ENCODE measurements at places on chromosomes 2 and 18.

DNA sequence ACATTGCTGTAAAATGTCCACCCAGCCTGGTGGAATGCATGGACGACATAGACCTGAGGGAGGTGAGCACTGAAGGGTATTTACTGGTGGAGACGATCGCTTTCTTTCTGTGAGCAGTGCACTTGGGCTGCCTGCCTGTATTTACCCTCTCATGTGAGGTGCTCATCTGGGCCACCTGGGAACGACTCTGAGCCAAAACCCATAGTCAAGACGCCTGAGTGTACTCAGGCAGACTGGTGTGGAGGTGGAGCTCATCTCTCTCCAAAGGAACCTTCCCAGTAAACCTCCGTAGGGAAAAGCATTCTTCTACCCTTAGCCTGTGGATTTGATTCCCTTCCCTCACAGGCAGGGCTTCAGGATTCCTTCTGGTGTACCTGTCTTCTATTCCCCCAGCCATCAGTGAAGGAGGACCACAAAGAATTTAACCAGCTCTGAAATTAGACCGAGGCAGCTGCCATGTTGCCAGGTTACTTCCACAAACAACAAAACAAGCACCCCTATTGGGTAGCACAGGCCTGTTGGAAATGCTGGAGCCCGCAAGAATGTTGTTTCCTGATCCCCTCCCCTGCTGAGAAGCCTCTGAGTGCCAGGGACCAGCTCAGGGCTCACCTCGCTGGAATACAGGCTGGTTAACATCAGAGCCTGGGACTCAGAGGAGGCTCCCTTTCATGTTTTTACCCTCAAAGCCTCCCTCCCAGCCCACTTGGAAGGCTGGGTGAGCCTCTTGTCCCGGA lies 47.5 kb upstream of the TXNDC2 start:
- no peak for DNase-seq

DNA sequence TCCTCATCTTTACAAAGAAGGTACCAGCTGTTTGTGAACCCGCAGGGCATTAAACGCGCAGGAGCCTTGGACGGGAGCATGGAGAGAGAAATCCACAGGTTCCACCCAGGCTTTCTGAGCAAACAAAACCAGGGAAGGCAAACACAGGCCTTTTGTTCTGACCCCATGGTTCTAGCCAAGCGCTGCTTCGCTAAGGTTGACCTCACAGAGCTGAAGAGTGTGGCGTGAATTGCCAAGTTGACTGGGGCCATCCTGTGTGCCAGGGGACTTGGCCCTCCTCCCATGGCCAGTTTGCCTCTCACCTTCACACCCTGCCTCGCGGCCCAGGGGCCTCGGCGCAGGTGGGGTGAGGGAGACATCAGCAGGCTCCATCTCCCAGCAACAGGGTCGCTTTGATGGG lies 74.1 kb downstream of the VAPA start:
- DNase-seq, result no peak

DNA sequence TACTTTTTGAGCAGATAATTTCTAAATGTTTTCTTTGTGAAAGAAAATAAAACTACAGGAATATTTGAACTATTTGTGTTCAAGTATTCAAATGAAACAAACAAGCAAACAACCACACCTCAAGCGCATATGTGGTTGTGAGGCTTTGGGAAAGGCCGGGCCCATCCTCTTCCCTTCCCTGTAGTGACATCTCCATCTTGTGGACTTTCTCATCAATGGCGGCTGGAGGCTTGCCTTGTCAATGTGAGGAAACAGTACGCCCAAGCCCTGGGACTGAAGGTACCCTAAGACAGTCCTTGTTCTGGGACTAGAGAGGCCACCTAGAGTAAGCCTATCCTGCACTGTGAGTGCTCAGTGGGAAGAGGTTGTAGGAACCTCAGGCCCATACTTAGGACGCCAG lies 166.8 kb downstream of the TPGS2 start:
- DNase-seq, result no peak

DNA sequence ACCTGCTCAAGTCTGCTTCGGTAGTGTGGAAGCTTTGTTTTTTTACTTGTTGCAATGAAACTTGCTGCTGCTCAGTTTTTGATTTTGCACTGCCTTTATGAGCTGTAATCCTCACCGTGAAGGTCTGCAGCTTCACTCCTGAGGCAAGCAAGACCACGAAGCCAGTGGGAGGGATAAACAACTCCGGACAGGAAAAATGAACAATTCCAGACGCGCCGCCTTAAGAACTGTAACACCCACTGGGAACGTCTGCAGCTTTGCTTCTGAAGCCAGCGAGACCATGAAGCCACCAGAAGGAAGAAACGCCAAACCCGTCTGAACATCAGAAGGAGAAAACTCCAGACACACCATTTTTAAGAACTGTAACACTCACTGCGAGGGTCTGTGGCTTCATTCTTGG lies 245.7 kb upstream of the REG3G start:
- DNase-seq, result no peak

GRCh38 chr2:159609811-159610549 lies 6.4 kb downstream of the BAZ2B start:
- DNase-seq, result no peak

GRCh38 chr2:217248312-217248935 lies 388.6 kb upstream of the TNP1 start:
- peak; percentile 70 for DNase-seq

DNA sequence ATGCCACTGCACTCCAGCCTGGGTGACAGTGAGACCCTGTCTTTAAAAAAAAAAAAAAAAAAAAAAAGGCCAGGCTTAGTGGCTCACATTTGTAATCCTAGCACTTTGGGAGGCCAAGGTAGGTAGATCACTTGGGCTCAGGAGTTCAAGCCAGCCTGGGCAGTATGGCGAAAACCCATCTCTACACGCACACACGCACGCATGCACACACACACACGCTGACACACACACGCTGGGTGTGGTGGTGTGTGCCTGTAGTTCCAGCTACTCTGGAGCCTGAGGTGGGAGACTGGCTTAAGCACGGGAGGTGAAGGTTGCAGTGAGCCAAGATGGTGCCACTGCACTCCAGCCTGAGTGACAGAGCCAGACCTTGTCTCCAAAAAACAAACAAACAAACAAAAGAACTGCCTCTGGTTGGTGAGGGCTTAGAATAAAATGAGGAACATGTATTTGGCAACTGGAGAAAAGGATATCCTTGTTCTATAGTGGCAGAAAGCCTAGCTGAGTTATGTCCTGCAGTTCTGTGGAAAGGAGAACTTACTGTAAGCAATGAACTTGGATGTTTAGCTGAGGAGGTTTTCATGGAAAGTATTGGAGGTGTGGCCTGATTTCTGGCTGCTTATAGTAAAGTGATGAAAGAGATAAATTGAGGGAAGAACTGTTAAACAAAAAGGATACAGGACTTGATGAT lies 34.0 kb downstream of the HAT1 start:
- DNase-seq, result no peak

- DNase-seq, result no peak
These were observed 32.8 kb upstream of the MC5R start for GRCh38 chr18:13791181-13791580.

Data from putamen (tissue), 1 donor.